Suprapubic skin (tissue), 4 donors: ENCODE measurements at places on chromosomes 2 and 18.

- DNase-seq = no peak
These were observed 165.0 kb downstream of the ASB1 start for GRCh38 chr2:238591732-238592131.

- no peak for DNase-seq
These were observed 90.9 kb upstream of the SETBP1 start for GRCh38 chr18:44589693-44590355.

GRCh38 chr18:5556310-5556974 is 12.6 kb upstream of the EPB41L3 start:
- DNase-seq = no peak

- no peak for DNase-seq
These were observed 34.7 kb downstream of the NCK2 start for GRCh38 chr2:105779394-105779793.

DNA sequence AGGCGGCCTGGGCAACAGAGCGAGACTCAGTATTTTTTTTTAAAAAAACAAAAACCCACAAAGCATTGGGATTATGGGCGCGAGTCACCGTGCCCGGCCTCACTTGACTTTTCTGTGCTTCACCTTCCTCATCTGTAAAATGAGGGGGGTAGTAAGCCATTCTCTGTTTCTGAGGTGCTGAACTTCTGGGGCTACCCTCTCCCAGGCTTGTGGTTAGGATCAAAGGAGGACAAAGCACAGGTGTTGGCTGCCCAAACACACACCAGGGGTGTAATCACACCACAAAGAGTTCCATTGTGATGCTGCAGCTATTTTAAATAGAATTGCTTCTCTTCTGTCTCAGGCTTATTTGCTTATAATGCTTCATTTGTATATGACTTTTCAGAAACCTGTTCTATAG is 35.8 kb upstream of the INHBB start:
- no peak for DNase-seq
